ENCODE measurements at places on chromosomes 6 and 20. TPM values are rescaled to one million over a fixed set of nuclear protein-coding genes. Genes with fewer than 3 reads are reported as not detected.

DNA sequence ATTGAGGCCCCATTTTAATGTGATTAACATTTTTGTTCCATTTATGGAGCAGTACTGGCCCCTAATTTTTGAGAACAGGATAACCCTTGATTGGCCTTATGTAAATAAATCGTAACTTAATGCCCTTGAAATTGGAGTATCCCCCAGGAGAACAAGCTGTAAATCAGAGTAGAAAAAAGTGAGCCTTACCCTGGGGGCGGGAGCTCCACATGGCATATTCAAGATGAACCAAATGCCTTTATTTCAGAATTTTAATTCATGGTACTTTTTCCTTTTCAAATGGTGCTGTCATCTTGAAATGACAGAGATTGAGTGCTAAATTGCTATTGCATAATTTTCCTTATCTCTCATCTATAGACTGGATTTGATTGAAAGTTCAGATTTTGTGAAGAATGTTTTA is 809.5 kb upstream of the FLRT3 start:
- H3K27me3 ChIP-seq, result no peaks in the 10 kb centered on the region
- no peak for DNase-seq
- H3K4me3 ChIP-seq, result no peak overlapping the region

- DNase-seq, result no peak
- H3K27me3 ChIP-seq, result no peaks in the 10 kb centered on the region
- H3K36me3 ChIP-seq, result no peaks in the 10 kb centered on the region
- no peak overlapping the region for H3K27ac ChIP-seq
- no peaks in the 10 kb centered on the region for H3K4me1 ChIP-seq
- no peak overlapping the region for H3K4me3 ChIP-seq
These were observed 6.0 kb downstream of the CST2 start for GRCh38 chr20:23820493-23820892.

DNA sequence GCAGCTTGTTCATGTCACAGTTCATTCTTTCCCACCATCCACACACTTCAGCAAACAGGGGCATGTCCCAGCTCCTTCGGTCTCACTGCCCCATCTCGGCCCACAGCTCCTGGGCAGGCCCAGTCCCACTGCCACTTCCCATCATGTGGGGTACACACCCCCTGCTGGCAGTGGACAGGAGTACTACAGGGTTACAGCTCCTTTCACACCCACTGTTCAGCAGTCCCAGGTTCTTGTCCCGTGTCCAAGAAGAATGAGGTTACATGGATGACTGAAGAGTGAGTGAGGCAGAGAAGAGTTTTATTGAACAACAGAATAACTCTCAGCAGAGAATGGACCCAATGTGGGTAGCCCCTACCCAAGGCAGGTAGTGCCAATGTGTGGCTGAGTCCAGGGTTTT is 77.8 kb upstream of the SMLR1 start:
- no peaks in the 10 kb centered on the region for H3K36me3 ChIP-seq
- no peak overlapping the region for H3K4me3 ChIP-seq
- no peak for DNase-seq

DNA sequence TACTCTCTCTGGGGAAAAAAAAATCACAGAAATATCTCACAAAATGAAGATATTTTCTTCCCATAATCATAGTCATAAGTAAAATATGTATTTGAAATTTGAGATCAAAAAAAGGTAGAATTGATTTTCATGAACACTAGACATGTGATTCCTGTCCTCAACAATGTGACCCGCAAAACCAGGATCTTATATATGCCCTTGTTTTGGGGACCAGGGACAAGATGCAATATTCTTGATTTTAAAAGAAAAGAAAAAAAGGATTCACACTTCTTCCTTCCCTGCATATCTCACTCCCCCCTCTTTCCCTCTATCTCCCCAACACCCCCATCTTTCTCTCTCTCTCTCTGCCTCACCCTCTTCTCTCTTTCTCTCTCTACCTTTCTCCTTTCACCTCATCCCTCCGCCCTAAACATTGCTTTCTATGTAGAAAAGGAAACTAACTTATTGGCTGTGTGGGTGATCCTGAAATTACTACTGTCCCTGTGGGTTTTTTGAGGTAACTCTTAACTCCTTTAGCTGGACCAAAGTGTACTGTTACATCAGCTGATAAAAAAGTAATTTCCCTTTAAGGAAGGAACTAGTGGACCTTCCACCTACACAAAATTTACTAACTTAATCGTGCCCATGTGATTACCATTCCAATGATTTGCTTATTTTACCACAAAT is 85.6 kb downstream of the AIG1 start:
- no peaks in the 10 kb centered on the region for H3K27me3 ChIP-seq
- no peak for DNase-seq
- H3K36me3 ChIP-seq, result no peaks in the 10 kb centered on the region

- H3K4me3 ChIP-seq, result no peak overlapping the region
- DNase-seq, result no peak
- no peaks in the 10 kb centered on the region for H3K4me1 ChIP-seq
- no peak overlapping the region for H3K27ac ChIP-seq
- peaks cover 54% of the 10 kb centered on the region for H3K36me3 ChIP-seq
- no peaks in the 10 kb centered on the region for H3K27me3 ChIP-seq
These were observed 39.9 kb upstream of the RNF8 start for GRCh38 chr6:37313723-37314486.

DNA sequence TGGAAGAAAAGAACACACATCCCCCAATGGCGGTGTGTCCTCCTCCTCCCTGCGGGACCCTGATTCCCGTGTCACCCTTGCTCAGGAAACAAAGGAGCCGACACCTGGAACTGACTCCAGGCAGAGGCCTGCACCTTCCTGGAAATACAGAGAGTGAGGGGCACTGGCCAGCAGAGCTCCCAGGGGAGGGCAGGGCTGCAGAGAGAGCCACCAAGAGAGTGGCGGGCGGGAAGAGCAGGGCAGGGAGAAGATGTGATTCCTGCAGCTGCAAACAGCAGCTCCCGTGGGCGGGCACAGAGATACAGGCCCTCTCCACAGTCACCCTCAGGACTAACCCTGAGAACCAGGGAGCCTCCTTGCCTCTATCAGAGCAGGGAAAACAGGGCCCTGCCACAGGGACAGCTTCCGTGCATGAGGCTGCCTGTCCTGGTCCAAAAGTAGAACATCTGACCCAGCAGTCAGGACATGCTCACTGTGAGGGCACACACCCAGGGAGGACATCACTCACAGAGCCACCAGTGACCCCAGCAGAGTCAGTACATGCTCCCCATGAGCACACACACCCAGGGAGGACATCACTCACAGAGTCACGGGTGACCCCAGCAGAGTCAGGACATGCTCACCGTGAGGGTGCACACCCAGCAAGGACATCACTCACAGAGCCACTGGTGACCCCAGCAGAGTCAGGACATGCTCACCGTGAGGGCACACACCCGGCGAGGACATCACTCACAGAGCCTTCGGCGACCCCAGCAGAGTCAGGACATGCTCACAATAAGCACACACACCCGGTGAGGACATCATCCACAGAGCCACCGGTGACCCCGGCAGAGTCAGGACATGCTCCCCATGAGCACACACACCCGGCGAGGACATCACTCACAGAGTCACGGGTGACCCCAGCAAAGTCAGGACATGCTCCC is 193.1 kb downstream of the DLL1 start:
- H3K36me3 ChIP-seq, result no peaks in the 10 kb centered on the region
- no peaks in the 10 kb centered on the region for H3K4me1 ChIP-seq
- DNase-seq, result no peak
- no peak overlapping the region for H3K27ac ChIP-seq

DNA sequence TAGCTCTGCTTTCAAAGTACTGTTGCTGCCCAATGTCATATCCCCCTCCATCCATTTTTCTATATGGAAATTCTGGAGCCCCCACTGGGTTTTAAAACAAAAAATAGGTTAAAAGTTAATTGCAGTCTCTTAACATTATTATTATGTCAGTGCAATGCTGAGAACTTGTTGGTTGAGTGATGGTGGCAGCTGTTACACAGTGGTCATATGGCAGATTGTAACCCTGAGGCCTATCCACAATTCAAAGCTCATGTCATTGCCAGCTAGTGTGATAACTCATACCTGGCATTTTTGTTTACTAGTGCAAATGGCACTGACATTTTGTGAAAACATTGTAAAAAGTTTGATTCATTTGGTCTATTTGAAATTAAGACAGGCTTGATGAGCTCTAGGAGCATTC is 305.7 kb upstream of the FLRT3 start:
- no peak for DNase-seq
- H3K27me3 ChIP-seq, result no peaks in the 10 kb centered on the region
- H3K36me3 ChIP-seq, result no peaks in the 10 kb centered on the region

The HUS1B gene
- 0.29 TPM for total RNA-seq

The FAM162B gene
- 14.9 TPM for total RNA-seq

All from adrenal gland (tissue), 19 donors.